Activated CD4-positive, alpha-beta T cell treated with anti-CD3 and anti-CD28 coated beads, Interleukin-2, amount 50 U/mL, for 4 hours (primary cell): ENCODE measurements at places on chromosomes 1 and 21.

GRCh38 chr1:214004014-214004413, 16.2 kb downstream of the PROX1 start:
- DNase-seq: no peak

DNA sequence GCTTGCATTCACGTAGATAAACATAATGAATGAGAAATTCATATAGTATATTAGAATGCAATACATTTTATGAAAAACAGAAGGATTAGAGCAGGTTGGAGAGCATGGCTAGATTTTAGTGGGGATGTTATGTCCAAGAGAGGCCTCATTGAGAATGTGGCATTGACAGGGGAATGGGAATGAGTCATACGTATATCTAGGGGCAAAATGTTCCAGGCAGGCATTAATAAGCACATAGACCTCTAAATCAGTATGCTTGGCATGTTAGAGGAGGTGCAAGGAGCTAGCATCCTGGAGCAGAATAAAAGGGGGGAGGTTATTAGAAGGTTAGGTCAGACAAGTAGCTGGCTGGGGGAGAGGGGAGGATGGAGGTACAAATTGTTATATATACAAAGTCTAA, 93.0 kb downstream of the USH2A start:
- no peak for DNase-seq

DNA sequence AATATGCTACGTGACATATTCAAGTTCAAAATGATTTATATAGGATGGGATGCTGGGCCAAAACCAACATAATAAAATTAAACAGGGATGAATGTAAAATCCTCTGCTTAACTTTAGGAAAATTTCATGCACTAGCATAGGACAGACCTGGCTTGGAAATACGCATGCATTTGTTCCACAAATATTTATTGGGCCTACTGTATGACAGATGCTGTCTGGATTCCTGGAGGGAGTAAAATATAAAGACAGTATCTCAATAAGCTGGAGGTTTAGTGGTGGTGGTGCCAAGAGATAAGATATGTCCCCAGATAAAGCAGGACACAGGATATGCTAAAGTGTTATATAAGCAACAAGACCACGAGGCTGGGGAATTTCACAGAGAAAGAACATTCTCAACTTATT, 15.1 kb downstream of the RCSD1 start:
- DNase-seq: no peak

DNA sequence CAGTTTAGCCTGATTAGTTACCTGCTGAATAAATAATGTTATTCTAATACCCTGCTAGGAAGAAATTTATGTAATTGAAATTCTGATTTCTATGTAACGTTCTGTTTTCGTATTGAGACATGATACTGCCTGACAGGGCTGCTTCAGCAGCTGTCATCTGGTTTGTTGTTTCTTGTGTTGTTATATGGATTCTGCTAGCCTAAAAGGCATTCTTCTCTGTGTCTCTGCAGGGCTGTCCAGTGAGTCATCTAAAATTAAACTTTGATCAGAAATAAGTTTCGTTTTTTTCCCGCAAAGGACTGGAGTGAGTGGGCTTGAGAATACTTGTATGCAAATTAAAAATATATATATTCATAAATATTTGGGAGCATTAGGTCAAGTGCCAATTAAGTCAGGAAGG, 93.0 kb downstream of the DYRK1A start:
- no peak for DNase-seq

GRCh38 chr1:15038232-15039016, 115.1 kb upstream of the TMEM51 start:
- DNase-seq: no peak

DNA sequence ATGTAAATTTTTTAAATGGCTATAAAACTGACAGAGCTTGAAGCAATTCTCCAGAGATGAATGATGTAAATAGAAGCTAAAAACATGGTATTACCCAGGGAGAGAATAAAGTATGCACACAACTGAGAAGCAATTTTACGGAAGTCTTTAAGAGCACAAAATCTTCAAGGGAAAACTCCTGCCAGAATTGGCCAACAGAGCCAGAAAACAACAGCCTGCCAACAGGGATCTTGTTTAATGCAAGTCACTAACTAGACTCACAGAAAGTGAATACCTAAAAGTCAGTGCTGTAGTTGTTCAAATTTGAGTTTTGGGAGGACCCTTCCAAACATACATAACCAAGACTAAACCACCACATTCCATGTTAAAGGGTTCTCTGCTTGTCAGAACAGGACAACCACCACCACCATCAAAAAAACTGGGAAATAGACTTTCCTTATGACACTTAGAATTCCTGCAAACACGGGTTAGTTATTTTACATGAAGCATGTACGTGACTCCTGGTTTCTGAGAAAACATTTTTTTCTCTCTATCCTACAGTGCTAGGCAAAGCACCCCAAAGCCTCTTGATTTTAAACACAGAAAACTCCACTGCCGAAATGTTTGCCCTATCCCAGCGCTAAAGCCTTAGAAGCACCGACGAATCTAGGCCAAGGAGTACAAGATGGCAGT, 1.6 kb downstream of the EPS15 start:
- no peak for DNase-seq

- DNase-seq: no peak
These were observed 23.3 kb downstream of the SLC2A1 start for GRCh38 chr1:42935313-42935895.

DNA sequence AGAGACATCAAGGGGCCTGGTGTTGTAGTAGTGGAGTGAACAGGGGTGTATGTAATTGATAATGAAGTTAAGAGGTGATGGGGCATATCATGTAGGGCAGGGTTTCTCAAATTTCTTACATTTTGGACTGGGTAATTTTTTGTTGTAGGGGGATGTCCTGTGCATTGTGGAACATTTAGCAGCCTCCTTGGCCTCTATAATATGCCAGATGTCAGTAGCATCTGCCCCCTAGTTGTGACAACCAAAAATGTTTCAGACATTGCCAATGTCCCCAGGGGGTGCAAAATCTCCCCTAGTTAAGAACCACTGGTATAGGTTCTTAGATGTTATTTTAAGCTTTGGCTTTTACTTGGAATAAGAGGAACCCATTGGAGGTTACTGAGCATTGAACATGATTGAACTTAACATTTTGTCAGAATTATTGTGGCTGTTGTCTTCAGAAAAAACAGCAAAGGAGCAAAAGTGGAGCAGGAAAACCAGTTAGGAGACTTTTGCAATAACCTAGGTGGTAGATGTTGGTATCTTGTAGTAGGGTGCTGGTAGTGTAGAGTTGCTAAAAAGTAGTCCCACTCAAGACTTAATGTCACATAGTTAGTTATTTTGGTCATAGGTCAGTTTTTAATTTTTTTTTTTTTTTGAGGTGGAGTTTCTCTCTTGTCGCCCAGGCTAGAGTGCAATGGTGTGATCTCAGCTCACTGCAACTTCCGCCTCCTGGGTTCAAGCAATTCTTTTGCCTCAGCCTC, 6.2 kb downstream of the ZNF326 start:
- no peak for DNase-seq

- no peak for DNase-seq
These were observed 43.7 kb downstream of the NIBAN1 start for GRCh38 chr1:184930645-184931044.

GRCh38 chr1:204756811-204757210, 71.3 kb upstream of the LRRN2 start:
- no peak for DNase-seq
